ENCODE measurements at places on chromosomes 1 and 21. TPM values are rescaled to one million over a fixed set of nuclear protein-coding genes. Genes with fewer than 3 reads are reported as not detected.
A peak's percentile ranks its signal among the peaks of the same experiment; 100 is the strongest.

Gene AXDND1
- not detected for polyA plus RNA-seq

Gene RAD54L
- 7.8 TPM for polyA plus RNA-seq

Gene FYB2
- polyA plus RNA-seq, result 0.06 TPM

Gene ACTL8
- polyA plus RNA-seq, result not detected

Gene HLX
- polyA plus RNA-seq, result 26.2 TPM

Gene AIRE
- 0.19 TPM for polyA plus RNA-seq

Gene DTL
- polyA plus RNA-seq, result 7.6 TPM

Gene MROH7
- polyA plus RNA-seq, result 2.0 TPM

Gene PDPN
- 30.6 TPM for polyA plus RNA-seq

Gene OMA1
- polyA plus RNA-seq, result 17.4 TPM

DNA sequence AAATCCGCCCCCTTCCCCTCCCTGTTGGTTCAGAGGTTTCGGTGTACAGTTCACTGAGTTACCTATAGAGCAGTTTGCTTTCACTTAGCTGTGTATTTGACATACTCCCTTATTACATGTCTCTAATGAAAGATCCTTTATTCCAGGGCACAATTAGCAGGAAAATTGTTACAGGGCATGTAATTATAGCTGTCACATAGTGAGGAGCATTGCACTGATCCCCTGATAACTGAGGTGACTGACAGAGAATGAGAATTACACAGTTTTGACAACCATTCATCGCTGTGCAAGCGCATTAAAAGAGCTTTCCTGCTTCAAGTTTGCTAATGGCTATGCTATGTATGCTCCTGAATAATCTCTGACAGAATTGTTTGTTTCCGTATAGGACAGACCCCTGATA, 26.9 kb downstream of the DAP3 start:
- no peak for DNase-seq

GRCh38 chr1:30538993-30539867, 184.2 kb downstream of the MATN1 start:
- no peak for DNase-seq

- no peak for DNase-seq
These were observed 160.9 kb upstream of the VAMP3 start for GRCh38 chr1:7610106-7610731.

DNA sequence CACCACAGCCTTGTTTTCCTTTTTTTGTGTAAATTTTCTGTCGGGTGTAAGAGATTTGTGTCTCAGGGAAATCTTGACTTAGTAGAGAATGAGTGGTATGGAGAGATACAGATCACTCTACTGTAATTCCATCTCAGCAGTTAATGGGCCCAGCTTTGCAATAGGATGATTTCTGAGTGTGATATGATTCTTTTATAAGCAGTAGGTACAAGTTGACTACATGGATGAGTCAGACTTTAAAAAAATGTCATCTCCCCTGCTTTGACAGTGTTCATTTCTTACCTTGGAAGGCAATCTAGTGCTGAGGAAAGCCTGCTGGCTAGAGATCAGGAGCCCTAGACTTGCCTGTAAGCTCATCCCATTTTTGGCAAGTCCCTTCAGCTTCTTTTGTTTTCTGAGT, 261.9 kb downstream of the RYR2 start:
- DNase-seq, result peak; percentile 5

GRCh38 chr21:17679002-17679600, 66.4 kb upstream of the BTG3 start:
- peak; percentile 79 for DNase-seq

DNA sequence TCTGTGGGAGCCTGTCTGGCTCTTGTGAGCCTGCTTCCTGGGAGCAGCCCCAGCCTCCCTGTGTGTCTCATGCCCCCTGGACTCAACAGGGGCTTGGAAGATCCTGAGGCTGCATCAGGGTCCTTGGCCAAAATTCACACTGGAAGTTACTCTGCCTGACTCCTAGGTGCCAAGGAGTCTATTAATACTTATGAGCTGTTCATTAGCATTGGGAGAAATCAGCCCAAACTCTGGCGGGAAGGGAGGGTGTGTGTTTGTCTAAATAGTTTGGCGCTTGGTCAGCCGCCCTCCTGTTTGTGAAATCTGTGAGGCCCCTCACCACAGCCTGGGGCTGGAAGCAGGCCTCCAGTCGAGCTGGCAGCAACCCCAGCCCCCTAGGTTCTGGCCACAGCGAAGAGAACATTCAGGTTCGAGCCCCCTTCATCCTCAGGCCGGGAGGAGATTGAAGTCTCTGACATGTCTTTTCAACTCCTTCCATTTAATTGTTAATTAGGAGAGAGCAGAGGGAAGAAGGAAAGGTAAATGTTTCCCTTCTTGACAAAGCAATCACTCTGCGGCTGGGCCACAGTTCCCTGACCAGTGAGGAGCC, 82.1 kb upstream of the F3 start:
- no peak for DNase-seq

DNA sequence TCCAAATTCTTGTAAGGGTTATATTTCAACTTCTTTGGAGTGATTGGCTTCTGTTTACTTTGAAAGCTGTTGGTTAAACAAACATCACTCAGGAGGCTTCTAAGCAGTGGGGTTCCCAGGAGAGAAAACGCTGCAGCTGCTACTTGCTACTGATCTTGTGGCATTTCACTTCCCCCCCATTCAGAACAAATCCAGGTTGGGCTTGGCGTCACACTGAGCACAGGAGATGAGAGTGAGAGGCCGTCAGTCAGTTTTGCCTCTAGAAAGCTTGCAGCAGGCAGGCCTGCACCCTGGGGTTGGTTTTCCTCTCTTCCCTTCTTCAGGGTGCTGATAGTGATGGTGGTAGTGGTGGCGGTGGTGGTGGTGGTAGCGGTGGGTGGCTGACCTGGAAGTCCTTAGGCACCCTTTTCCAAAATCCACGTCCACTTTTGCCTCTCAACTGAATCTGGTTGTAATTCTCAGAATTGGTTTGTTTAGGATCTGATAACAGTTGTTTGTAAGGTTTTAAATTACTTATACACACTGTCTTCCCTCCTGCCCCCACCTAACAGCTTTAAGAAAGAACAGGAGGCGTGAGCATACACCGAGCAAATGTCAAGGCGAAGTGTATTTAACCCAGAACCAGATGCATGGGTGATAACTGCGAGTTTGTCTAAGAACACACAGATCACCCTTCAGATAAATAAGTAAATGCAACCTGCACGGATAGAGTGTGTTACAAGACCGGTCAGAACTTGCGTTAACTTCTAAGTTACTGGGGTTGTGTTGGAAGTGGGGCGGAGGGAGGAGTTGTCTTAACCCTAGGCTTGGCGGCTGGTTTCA, 3.2 kb upstream of the PROX1 start:
- DNase-seq, result no peak

GRCh38 chr1:9033363-9033762, 7.1 kb upstream of the SLC2A7 start:
- DNase-seq, result no peak

GRCh38 chr1:156654700-156655099, 12.8 kb downstream of the BCAN start:
- no peak for DNase-seq

GRCh38 chr1:205199090-205199930, 12.2 kb downstream of the DSTYK start:
- DNase-seq, result no peak

- no peak for DNase-seq
These were observed 686.7 kb downstream of the MATN1 start for GRCh38 chr1:30036666-30037065.

DNA sequence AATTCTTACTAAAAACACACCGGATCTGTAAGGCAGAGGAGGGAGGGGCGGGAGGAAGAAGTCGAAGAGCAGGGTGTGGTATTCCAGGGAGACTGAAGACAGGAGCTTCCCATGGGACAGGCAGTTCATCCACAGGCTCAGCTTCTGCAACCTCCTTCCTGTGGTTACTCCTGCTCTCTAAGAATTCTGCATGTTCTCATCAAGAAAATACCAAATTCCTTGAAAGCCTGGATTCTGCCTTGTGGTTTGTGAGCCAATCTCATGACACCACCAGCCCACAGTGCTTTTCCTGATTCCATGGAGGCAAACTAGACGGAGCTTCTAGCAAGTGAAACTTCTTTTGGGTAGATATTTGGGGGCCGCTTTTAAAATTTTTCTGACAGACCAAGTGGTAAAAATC, 1.1 kb upstream of the ST6GALNAC3 start:
- no peak for DNase-seq

GRCh38 chr1:161739865-161740566, 9.6 kb upstream of the DUSP12 start:
- DNase-seq, result peak; percentile 49

GRCh38 chr1:41664861-41665640, 180.6 kb upstream of the EDN2 start:
- no peak for DNase-seq

DNA sequence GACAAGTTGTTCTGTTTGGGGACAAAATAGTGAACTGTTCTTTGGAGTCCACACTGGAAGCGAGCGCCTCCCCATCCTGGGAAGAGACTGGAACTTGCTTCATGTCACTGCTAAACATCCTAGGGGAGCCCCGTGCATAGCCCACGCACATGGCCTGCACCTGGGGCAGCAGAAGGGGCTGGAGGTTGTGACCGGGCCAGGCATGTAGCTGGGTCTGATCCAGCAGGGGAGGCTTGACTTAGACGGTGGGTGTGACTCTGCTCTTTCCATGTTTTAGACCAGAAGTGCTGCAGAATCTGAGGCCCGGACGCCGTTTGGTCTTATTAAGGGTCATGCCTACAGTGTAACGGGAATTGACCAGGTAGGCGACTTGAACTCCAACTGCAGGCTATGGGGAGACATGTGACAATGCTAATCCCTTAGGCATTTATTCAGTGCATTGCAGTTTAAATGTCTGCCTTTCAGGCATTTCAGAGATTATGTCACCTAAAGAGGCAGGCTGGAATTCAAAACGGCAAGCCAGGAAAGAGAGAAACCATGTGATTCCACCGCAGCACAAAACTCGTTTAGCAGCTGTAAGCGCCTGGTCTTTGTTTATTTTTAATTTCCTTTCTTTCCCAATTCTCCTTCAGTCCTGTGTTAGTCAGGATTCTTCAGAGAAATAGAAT, 21.8 kb downstream of the CAPN9 start:
- DNase-seq, result peak; percentile 79

- no peak for DNase-seq
These were observed 27.0 kb downstream of the ANKRD13C start for GRCh38 chr1:70327306-70328076.

DNA sequence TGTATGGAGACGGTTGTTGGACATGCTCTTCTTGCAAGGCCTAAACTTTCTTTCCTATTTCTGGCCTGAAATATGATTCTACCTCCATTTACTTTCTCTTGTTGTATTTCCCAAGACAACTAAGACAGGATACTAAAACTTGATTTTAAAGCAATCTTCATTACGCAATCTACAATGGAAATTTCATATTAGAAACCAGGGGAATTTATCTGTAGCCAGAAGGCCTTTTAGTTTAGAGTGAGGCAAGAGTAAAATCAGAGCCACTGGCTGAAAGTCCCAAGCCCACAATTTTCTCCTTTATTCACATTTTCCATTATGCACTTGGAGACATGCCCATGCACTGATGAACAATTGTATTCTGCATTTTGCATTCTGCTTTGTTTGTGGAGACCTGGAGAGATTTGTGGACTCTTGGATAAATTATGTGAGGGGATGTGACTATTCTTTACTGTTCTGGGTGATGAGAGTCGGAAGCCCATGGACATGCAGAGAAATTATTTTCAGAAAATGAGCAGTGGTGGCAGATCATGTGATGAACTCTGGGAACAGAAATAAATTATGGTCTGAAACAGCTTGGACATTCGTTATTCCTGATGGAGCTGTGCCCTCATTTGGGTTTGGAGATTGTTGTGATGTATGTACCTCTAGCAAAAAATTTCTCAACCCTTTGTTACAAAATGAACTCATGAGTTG, 336.8 kb downstream of the SEC16B start:
- DNase-seq, result no peak

DNA sequence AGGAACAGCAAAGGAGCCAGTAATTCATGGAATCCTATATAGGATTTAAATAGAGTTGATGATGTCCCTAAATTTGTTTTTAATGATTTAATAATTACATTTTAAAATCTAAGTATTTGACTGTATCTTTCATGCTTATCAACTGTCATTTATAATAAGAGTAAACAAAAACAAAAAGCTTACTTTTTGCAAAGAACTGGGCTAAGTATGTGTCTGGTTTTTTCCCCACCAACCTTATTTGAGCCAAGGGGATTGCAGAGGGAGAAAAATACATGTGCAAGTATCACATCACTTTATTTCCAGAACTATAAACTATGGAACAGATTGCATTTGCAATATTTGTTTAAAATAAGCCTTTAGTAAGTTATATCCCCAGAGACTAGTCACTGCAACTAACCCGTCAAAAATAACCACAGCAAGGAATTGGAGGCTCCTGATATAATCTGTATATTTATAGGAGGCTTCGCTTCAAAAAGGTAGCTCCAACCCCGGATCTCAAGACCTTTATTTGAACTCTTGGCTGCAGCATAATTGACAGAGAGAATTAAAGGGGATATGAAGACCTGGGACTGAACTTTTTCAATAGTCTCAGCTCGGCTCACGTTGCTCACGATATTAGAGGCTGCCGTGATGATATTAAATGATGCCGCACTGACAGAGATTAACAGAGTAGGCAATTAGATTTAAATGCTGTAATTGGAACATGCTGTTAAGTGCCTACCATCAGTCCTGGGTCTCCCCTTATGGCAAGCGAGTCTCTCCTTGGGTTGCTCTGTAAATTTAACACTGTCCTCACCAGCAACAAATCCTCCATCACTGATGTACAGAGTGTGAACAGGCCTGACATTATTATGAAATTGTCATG, 329.1 kb upstream of the NFIA start:
- DNase-seq, result peak; percentile 89

- no peak for DNase-seq
These were observed 31.5 kb downstream of the WARS2 start for GRCh38 chr1:119108988-119109387.

DNA sequence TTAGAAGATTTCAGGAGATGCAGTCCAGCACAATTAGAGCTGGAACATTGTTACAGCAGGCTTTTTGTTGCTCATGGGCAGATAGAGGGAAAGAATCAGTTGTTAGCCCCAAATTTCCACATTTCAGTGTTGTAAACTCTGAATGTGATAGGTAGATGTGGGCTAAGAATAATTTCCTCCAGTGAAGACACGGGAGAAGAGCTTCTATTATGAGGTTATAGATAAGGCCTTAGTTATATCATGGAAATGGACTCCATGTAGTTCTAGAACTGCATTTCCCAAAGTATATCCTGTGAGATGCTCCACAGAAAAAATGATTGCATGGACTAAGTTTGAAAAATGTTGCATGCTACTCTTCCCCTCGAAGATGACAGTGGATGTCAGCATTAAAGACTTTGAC, 64.9 kb downstream of the PRKAA2 start:
- no peak for DNase-seq

GRCh38 chr1:22930240-22930912, 42.3 kb downstream of the LACTBL1 start:
- DNase-seq, result peak; percentile 48

- DNase-seq, result no peak
These were observed 228.4 kb downstream of the TM2D1 start for GRCh38 chr1:61496501-61496900.

GRCh38 chr1:107622535-107622934, 342.4 kb downstream of the VAV3 start:
- peak; percentile 25 for DNase-seq

GRCh38 chr21:39238275-39238674, 55.0 kb upstream of the PSMG1 start:
- no peak for DNase-seq
